ENCODE measurements at places on chromosomes 13 and 19. TPM values are rescaled to one million over a fixed set of nuclear protein-coding genes. Genes with fewer than 3 reads are reported as not detected.

- no peak overlapping the region for H3K4me3 ChIP-seq
- no peak overlapping the region for H3K27ac ChIP-seq
- no peaks in the 10 kb centered on the region for H3K36me3 ChIP-seq
- DNase-seq, result no peak
- H3K4me1 ChIP-seq, result no peaks in the 10 kb centered on the region
Measured at GRCh38 chr13:114199954-114200353, 20.9 kb downstream of the CFAP97D2 start.

GRCh38 chr13:36858290-36858689 lies 39.3 kb downstream of the RFXAP start:
- H3K36me3 ChIP-seq, result no peaks in the 10 kb centered on the region
- no peak for DNase-seq
- H3K4me1 ChIP-seq, result no peaks in the 10 kb centered on the region
- no peaks in the 10 kb centered on the region for H3K27me3 ChIP-seq

- no peak for DNase-seq
- H3K27me3 ChIP-seq, result no peaks in the 10 kb centered on the region
- H3K36me3 ChIP-seq, result peaks cover 32% of the 10 kb centered on the region
- H3K4me1 ChIP-seq, result peaks cover 6% of the 10 kb centered on the region
- no peak overlapping the region for H3K27ac ChIP-seq
Measured at GRCh38 chr19:643736-644135, 4.1 kb downstream of the FGF22 start.

DNA sequence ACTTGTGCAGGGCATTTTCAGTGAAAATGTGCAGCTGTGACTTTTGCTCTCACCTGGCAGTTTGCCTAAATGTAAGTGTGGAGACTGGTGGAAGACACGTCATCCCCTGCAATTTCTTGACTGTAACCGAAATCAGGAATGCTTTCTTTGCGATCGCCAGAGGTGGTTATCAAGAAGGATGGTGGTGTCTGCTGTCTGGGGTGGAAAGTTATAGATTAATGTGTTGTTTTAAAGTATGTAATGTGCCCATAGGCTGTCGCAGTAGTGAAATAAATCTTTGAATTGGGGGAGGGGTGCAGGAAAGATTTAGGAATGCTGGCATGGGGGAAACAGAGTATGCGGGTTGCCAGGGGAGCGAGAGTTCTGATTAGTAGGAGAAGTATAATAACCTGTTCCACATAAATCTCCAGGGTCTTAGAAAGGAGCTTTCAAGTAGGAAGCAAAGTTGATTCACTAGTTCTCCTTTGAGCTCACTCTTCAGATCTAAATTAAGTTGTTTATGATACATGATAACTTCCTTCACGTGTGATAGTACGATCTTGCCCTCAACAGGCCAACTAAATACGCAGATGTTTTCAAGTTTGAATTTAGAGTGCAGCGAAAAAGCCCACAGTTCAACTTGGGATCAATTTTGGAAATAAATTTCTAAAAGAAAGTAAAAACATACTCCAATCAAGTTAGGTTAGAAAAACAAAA lies 1520.0 kb upstream of the SLC10A2 start:
- H3K36me3 ChIP-seq, result no peaks in the 10 kb centered on the region
- H3K27ac ChIP-seq, result no peak overlapping the region
- no peak for DNase-seq
- H3K4me3 ChIP-seq, result no peak overlapping the region
- no peaks in the 10 kb centered on the region for H3K27me3 ChIP-seq
- no peaks in the 10 kb centered on the region for H3K4me1 ChIP-seq

- H3K4me3 ChIP-seq, result no peak overlapping the region
- H3K4me1 ChIP-seq, result no peaks in the 10 kb centered on the region
- no peak overlapping the region for H3K27ac ChIP-seq
- peaks cover 14% of the 10 kb centered on the region for H3K27me3 ChIP-seq
- H3K36me3 ChIP-seq, result peaks cover 7% of the 10 kb centered on the region
Measured at GRCh38 chr19:46009530-46010510, 13.0 kb downstream of the PGLYRP1 start.

GRCh38 chr19:29927944-29928625 lies 14.0 kb upstream of the URI1 start:
- no peak for DNase-seq
- H3K27me3 ChIP-seq, result no peaks in the 10 kb centered on the region
- no peaks in the 10 kb centered on the region for H3K36me3 ChIP-seq
- no peaks in the 10 kb centered on the region for H3K4me1 ChIP-seq

DNA sequence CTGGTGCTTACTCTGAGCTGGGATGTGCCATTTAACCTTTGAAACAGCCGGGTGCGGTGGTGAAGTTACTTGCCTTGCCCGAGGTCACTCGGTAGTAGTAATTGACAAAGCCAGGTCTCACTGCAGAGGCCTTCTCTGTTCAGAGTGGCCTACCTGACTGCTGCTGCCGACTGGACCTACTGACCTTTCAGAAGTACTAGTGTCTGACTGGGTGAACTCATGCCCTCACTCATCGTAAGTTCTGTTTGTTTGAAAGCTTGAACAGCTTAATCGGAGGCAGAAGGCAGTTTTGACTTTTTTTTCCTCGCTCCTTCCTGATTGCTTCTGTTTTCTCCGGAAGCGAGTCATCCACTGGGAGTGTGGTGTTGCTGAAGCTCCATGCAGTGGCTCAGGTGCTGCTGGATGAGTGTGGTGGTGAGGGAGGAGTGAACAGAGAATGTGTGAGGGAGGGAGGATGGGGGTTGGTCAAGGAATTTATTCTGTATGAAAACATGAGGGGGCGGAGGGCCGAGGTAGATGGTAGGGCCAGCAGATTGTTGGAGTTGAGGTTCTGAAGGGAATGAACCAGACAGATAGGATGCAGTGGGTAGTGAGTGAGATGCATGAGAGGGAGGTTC lies 2.7 kb downstream of the SPINT2 start:
- peak overlapping the region; percentile 64 for H3K4me3 ChIP-seq
- H3K36me3 ChIP-seq, result no peaks in the 10 kb centered on the region
- H3K27me3 ChIP-seq, result no peaks in the 10 kb centered on the region

Gene MISP3
- 6.7 TPM for total RNA-seq

Gene NALCN
- total RNA-seq, result 3.5 TPM

Gene FFAR1
- not detected for total RNA-seq
